ENCODE measurements at places on chromosomes 7 and 10.
A peak's percentile ranks its signal among the peaks of the same experiment; 100 is the strongest.

DNA sequence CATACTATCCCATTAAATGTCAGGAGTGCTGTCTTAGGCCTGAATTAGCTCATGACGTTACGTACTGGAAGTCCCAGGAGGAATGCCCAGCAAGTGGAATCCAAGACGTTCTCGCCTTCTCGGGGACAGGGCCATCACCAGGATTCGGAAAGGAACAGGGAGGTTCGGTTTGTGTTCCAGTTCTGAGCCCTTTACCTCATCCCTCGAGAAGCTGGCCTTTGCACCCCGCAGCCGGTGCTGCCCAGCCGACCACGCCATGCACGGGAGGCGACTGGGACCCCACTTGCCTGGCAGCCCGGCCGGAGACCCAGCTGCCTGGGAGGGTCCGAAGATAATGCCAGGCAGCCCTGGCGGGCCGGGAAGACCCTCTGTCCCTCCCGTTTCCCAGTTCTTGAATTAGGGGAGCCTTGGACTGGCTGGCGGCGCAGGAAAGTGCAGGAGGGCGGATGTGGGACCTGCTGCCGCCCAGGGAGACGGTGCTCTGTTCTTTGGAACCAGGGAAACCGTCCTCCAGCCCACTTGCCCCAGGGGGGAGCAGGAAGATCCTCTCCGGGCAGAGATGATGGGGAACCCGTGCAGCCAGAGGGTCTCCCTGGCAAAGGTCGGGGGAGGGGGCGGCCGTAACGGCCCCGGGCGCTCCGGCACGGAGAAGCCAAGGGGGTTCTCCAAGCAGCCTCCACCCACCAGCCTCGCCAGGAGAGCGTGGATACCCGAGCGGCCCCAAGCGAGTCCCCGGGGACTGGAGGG is 671 bp upstream of the CHST3 start:
- peak; percentile 47 for DNase-seq

DNA sequence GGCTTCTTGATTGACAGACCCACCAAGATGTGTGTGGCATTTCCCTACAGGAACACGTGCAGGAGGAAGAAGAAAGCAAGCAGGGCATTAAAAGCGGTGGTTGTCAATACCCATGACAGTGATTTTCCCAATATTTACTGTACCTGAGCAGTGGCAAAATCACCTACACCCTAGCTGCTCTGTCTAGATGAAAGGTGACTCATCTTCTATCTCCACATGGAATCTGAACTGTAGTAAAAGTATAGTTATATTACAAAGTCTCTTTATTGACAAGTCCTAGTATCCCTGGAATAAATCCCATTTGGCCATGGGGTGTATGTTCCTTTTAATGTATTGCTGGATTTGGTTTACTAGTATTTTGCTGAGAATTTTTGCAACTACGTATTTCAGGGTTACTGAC is 458.8 kb upstream of the SORCS1 start:
- no peak for DNase-seq

DNA sequence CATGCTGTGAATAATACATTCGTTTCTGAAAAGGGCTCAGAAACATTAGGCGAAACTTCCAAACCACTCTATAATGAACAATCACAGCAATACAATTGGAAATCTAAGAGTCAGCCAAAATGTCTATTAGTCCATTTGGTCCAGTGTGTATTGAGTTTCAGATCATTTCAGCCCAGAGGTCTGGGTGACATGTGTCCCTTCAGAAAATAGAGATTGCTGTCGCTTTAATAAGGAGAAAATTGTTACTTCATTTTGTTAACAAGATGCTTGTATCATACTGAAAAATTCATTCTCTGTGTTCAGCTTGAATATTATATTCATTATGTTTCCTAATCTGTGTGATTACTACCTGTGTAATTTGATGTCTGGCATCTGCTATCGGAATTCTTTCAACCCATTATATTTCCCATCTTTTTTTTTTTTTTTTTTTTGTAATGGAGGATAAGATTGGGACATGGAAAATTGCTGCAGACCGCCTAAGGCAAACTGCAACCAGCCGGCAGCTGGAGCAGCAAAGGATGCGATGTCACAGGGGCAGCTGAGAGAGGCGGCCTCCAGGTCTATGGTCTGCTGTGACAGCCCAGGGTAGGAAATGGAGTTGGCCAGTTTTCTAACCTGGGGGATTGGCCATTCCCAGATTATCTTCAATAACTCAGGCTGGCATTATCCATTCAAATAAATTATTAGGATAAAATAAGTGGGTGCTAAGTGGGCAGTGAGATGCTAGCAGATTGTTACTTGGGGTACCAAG is 170.9 kb upstream of the NPVF start:
- no peak for DNase-seq

DNA sequence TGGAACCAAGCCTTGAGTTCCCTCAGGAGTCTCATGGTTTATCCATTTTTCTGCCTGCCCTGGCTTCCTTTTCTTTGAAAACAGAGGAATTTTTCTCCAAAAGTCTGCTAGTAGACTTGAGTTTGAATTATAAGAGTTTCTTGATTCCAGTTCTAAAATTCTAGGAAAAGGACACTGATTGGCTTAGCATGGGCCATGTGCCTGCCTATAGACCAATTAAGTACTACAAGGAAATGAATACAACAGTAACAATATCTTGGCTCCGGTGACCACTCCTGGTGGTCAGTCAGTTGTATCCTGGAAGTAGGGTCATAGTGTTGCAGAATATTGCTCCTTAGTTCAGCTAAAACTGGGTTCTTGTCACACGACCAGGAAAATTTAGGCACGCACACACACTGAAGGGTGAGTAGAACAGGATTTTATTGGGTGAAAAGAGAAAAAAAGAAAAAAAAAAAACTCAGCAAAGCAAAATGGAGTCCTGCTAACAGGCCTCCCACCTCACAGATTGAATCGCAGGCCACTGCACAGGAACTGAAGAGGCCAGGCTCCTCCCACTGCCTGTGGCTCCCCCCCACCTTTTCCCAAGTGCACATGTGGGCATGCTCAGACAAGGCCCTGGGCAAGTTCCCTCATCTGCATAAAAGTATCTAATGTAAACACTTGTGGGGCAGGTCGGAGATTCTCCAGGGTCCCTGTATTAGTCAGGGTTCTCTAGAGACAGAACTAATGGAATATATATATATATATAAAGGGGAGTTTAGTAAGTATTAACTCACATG is 155.1 kb downstream of the LYZL1 start:
- DNase-seq: no peak

- DNase-seq: peak; percentile 53
Observed at GRCh38 chr7:152435384-152436110, at the start of gene KMT2C. KMT2C (minus strand) TSS chr7:152436003; CDS start chr7:152435786, 217 bp downstream.

DNA sequence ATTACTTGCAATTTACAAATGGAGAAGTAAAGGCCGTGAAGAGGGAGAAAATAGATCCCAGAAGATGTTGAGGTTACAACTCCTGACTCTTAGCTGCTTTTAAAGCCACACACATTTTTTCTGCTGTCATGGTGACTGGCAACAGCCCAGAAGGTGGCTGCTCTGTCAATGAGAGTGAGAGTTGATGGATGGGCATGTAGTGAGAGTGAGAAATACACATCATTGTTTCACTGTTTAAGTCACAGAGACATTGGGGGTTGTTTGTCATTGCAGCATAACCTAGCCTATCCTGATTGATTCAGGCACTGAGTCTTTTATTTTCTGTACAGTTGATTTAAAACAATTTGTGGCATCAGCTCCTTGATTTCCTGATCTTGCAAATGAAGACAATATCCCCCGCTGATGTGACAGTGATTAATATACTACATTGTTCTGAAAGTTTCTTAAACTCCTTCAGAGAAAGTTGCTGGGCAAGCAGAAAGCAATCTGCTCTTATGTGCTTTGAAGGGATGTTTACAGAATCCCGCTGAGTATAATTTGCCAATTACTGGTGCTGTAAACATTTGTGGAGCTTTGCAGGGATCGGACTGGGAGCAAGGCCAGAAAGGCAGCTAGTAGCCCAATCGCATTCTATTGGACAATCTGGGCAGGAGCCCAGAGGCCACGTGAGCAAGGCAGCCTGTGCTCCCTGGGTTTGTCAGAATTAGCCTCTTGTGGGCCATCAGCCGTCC is 229.6 kb downstream of the PRPF18 start:
- DNase-seq: peak; percentile 66

DNA sequence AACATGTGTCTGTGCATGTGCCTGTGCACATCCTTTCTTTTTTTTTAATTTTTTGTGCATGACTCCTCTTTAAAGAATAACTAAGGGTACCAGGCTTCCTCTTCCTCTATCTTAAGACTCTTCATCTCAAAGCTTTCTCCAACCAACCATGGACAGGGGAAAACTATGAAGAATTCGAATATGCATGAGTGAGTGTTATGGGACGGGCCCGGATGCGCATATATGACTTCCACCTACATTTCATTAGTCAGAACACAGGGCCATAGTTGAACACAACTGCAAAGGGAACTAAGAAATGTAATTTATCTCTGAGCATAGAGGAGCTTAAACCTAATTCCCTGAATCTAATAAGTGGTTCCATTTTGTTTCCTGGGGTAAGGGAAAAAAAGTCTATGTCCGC is 270.3 kb upstream of the SORCS1 start:
- DNase-seq: no peak

DNA sequence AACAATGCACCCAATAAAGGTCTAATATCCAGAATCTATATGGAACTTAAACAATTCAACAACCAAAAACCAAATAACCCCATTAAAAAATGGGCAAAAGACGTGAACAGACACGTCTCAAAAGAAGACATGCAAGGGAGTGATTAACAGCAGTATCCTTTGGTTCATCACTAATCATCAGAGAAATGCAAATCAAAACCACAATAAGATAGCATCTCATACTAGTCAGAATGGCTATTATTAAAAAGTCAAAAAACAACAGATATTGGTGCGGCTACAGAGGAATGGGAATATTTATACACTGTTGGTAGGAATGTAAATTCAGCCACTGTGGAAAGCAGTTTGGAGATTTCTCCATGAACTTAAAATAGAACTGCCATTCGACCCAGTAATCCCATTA is 46.6 kb downstream of the MSRB2 start:
- DNase-seq: no peak

GRCh38 chr10:115957012-115957399 is 316.0 kb downstream of the GFRA1 start:
- no peak for DNase-seq

GRCh38 chr7:11552676-11553296 is 279.2 kb downstream of the THSD7A start:
- no peak for DNase-seq

GRCh38 chr7:104936546-104936945 is 77.5 kb upstream of the KMT2E start:
- DNase-seq: no peak

DNA sequence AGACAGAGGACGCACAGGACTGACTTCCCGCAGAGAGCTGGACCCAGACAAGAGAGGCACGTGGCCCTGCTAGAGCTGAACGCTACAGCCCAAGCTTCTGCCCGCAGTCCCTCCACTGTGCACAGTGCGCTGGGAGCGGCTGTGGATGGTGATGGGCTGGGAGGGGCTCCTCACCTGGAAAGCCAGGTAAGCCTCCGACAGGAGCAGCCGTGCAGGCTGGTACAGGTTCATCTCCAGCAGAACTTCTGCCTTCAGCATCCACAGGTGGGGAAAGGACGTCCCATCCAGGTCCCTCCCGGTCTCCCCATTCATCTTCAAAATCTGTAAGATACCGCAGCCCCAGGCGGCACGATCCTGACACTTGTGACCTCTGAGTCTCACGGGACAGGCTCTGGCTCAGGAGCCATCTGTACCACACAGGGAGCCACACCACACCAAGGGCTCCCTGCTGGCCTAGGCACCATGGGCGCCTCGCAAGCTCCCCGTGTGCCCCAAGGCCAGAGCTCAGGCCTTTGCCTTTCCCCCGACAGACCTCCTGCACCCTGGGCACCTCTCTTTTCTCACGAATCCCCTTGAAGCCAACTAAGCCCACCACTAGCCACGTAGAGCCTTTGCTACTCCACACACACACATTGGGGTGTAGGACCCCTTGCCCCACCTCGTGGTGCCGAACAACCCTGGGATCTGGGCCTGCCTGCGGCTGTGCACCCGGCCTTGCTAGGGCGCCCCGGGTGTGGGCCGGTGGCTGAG is 76.3 kb downstream of the CFAP46 start:
- no peak for DNase-seq

GRCh38 chr10:115094416-115095140 is 1.4 kb downstream of the ATRNL1 start:
- no peak for DNase-seq

GRCh38 chr10:921471-922414 is 9.8 kb downstream of the LARP4B start:
- peak; percentile 58 for DNase-seq

- no peak for DNase-seq
Observed at GRCh38 chr7:105189859-105190492, 176.0 kb downstream of the KMT2E start.

GRCh38 chr7:486216-486743 is 33.4 kb downstream of the PDGFA start:
- DNase-seq: no peak

DNA sequence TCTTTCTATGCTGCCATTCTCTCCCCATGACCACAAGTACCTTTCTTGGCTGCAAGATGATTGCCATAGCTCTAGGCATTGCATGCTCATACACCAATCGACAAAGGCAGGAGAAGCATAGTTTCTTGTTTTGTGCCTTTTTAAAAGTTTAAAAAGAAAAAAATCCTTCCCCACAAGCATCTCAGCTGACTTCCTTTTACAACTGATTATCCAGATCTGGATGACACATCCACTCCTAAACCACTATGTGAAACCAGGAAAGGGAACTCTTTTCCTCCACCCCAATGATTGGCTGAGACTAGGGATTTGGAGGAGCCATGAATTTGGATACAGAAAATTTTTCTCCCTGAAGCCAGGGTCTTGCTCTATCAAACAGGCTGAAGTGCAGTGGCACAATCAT is 14.5 kb upstream of the LRRC4 start:
- peak; percentile 68 for DNase-seq

DNA sequence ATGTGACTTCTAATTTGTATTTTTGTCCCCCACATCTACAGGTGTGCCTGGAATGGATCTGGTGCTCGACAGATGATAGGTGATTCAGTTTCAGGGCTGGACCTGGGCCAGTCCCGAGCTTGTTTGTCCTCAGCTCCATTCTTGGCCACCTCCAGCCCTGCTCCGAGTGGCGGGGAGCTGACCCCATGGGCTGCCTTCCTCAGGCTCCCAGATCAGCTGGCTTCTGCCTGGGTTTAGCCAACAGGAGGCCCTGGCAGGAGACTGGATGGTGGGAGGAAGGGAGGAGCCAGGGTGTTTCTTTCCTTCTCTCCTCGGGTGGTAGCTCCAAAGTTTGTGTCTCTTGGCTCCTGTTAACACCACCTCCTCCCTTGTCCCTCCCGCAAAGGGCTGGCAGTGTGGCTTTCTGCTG is 75.2 kb downstream of the CDH23 start:
- DNase-seq: no peak

All from AG08395 (cell line).